CD4-positive, alpha-beta T cell (primary cell): ENCODE measurements at places on chromosomes 13 and 19. TPM values are rescaled to one million over a fixed set of nuclear protein-coding genes. Genes with fewer than 3 reads are reported as not detected.

DNA sequence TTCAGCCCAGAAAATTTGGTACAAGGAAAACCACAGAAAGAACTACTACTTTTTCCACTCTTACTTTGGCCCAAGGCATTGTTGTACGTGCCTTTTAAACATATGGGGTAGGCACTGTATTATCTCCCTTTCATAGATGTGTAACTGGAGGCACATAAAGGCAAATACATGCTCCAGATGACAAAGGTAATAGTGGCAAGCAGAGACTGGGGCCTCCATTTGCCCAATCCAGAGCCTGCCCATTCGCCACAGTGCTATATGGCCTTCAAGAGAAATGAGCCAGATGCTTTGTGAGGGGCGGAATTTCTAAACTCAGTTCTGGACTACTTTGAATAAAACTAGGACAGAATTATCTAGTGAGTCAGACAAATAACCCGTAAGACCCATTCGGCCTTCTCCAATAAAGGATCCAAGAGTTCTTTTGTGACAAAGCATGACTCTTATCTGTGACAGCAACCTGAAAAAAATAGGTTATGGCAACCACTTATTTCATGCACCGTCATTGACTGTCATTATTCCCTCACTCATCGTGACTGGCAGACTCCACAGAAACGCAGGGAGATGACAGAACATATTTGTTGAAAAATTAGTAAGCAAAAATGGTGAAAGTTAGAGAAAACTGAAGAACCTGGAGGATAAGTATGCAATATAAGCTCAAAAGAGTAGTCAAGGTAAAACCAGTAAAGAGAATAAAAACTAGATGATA, 712.0 kb upstream of the GPC6 start:
- no peak for DNase-seq
- H3K27me3 ChIP-seq, result no peaks in the 10 kb centered on the region
- H3K27ac ChIP-seq, result no peak overlapping the region
- H3K4me3 ChIP-seq, result no peak overlapping the region
- no peaks in the 10 kb centered on the region for H3K36me3 ChIP-seq

DNA sequence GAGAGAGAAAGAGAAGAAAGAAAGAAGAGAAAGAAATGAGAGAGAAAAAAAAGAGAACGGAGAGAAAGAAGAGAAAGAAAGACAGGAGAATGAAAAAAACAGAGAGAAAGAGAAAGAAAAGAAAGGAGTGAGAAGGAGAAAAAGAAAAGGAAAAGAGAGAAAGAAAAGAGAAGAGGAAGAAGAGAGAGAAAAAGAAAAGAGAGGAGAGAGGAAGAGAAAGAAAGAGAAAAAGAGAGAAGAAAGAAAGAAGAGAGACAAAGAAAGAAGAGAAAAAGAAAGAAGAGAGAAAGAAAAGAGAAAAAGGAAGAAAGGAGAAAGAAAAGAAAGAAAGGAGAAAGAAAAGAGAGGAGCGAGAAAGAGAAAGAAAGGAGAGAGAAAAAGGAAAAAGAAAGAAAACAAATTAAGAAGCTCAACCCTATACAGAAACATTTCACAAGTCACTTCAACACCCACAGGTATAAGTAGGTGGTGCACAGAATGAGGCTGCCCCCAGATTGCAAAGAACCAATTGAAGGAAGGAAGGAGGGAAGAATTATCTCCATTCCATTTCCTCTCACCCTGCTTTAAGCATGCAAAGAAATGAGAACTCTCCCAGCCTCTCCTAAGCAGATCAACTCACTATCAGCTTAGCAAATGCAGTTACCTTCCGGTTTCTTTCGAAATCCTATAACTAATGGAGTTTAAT, 98.8 kb upstream of the CACNA1A start:
- H3K4me3 ChIP-seq, result no peak overlapping the region
- no peak overlapping the region for H3K27ac ChIP-seq
- H3K4me1 ChIP-seq, result peaks cover 2% of the 10 kb centered on the region

- H3K36me3 ChIP-seq, result no peaks in the 10 kb centered on the region
- H3K4me1 ChIP-seq, result no peaks in the 10 kb centered on the region
- no peak overlapping the region for H3K4me3 ChIP-seq
- H3K27me3 ChIP-seq, result no peaks in the 10 kb centered on the region
Measured at GRCh38 chr13:48615049-48615448, 38.7 kb upstream of the CYSLTR2 start.

The KCNN1 gene
- total RNA-seq, result not detected

The LIM2 gene
- not detected for total RNA-seq

The SGCG gene
- not detected for total RNA-seq

The KLF5 gene
- 10.8 TPM for total RNA-seq
